Breast epithelium (tissue), 4 donors: ENCODE measurements at places on chromosomes 13 and 19. TPM values are rescaled to one million over a fixed set of nuclear protein-coding genes. Genes with fewer than 3 reads are reported as not detected.

DNA sequence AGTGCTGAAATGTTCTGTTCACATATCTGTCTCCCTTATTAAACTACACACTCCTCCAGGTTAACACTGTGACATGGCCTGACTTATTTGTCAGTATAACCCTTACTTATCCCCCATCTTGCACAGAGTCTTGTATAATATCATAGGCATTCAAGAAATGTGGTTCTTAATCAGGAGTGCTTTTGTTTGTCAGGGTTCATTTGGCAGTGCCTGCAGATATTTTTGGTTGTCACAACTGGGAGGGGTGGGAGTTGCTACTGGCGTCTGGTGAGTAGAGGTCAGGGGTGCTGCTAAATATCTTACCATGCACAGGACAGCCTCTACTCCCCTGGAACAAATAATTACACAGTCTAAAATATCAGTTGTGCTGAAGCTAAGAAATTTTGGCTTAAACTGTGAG lies 20.4 kb upstream of the OBI1 start:
- DNase-seq = no peak

DNA sequence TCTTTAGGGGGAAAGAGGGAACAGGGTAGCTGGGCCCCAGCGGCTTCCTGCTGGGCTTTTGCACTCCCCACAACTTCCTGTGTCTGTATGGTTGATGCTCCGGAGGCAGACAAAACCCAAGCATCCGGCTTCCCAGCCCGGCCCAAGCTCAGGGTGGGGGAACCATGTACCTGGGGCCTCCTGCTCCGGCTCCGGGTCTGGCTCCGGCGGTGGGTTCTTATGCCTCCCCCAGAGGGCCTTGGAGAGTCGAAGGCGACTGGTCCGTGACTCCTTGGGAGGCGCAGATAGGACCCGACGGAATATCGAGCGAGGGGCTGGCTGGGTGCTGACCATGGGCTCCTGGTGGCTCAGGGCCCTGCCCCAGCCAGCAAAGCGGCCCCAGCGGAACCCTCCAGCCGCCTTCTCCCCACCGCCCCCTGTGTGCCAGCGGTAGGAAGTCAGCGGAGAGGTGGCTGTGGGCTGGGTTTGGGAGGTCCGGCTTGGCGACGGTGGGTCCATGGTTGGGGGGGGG lies 428 bp downstream of the RASAL3 start:
- no peak for DNase-seq

- DNase-seq = peak; percentile 31
Measured at GRCh38 chr19:17025361-17025760, 1.2 kb downstream of the CPAMD8 start.

DNA sequence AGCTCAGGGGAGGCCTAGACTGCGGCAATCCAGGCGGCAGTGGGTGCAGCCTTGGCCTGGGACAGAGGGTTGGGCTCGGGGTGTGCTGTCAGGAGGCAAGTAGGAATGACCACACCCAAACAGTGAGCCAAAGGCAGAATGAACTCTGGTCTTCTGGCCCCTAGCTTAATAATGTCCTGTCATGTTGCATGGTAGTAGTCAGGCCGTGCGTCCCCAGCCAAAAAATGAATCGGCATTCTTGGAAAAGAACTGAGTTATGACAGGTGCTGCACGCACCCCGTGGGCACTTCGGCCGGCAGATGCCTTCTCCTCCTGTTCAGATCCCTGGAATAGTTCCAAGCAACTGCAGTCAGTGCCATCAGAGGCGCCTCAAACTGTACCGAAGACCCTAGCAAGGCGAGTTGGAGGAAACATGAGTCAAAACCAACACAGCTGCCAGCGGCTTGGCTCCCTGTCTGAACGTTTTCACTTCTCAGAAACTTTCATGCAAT lies 55.9 kb downstream of the ATP7B start:
- DNase-seq = no peak

DNA sequence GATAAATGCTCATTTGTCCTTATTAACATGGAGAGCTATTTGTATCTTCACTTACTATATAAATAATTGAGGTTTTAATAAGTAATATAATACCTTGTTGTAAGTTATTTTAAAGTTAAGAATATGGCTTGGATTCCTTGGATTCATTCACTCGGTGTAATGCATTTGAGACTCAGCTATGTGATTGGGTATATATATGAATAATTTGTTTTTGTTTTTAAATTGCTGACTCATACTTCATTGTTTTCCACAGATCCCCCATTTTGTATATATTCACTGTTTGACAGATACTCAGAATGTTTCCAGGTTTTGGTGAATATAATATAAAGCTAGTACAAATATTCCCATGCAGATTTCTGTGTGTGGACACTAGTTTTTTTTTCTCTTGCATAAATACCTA lies 6.8 kb upstream of the CEACAM18 start:
- no peak for DNase-seq

DNA sequence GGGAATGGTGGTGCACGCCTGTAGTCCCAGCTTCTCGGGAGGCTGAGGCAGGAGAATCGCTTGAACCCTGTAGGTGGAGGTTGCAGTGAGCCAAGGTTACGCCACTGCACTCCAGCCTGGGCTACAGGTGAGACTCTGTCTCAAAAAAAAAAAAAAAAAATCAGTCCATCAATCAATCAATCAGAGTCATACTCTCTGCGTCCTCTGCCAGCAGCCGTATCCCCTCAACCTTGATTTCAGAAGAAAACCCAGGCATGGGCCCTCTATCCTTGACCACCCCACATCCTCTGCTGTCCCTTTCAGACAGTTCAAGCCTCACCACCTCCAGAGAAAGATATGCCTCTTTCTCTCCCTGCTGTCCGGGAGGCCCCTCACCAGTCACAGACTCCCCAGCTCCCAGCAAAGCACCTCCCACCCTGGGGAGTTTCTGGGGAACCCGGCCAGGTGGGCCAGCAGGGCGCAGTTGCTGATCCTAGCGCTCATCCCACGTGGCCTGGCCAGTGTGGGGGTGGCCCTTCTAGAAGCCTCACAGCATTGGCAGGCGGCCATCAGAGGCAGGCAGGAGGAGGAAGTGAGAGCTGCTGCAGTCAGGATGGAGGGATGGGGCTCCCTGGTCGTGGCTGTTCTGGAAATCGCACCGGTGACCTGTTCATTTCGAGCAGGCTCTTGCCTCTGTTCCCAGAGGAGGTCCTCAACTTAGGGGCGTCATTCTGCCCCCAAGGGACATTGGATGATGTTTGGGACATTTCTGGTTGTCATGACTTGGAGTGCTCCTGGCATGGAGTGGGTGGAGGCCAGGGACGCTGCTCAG lies 10.2 kb upstream of the JSRP1 start:
- DNase-seq = peak; percentile 84

UGGT2 gene
- 70.7 TPM for total RNA-seq

CNFN gene
- 4.8 TPM for total RNA-seq

CEACAM1 gene
- total RNA-seq = 12.3 TPM

CRX gene
- total RNA-seq = not detected

PGPEP1 gene
- total RNA-seq = 29.2 TPM

CYP2A6 gene
- total RNA-seq = 0.64 TPM
